ENCODE measurements at places on chromosomes 12 and 14. TPM values are rescaled to one million over a fixed set of nuclear protein-coding genes. Genes with fewer than 3 reads are reported as not detected.
A peak's percentile ranks its signal among the peaks of the same experiment; 100 is the strongest.

C12orf75 gene
- 10.1 TPM for total RNA-seq

REP15 gene
- 0.64 TPM for total RNA-seq

DACT1 gene
- total RNA-seq = not detected

DNA sequence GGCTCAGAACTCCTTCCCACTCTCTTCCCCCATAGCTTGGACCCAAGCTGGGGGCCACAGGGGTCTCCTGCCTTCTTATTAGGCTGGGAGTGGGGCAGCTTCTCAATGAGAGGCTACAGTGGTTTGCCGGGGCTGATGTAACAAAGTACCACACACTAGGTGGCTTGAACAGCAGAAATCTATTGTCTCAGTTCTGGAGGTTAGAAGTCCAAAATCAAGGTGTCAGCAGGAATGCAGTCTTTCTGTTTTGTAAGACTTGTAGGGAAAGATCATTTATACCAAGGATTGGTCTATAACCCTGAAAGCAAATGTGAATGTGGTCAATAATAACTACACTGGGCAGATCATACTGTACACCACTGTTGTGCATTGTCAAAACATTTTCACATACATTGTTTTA is 124.5 kb upstream of the ARHGAP5 start:
- H3K27ac ChIP-seq = no peak overlapping the region
- H3K4me1 ChIP-seq = peaks cover 10% of the 10 kb centered on the region
- no peak overlapping the region for H3K4me3 ChIP-seq
- no peaks in the 10 kb centered on the region for H3K36me3 ChIP-seq
- H3K27me3 ChIP-seq = no peaks in the 10 kb centered on the region

DNA sequence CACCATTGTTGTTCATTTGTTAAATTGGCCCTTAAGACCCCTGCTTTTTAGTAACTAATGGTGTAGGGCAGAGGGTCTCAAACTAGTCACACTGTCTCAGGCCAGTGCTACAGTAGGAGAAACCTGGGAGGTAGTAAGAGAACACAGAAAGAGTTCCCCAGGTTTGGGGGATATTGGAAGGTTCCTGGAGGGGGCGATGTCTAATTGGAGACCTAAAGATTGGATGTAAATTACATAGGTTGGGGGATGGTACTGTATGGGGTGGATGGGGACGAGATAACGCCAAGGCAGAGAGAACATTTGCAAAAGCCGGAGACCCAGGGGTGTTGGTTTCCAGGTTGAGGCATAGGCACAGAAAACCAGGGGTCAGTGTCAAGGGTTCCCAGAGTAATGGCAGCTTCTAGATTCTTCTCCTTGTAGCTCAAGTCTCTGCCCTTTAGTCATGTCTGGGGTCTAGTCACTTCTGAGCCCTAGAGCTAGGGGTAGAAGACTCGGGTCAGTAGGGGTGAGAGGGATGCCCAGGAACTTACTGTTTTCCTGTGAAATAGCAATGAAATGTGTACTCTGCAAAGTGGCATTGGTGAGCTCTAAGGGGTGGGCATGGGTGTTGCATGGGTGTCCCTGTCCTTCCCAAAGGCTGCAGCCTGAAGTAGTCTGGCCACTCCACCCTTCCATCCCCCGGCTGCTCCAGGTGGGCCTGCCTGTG is 21.8 kb downstream of the PLEKHG3 start:
- H3K4me1 ChIP-seq = peaks cover 37% of the 10 kb centered on the region
- H3K27me3 ChIP-seq = no peaks in the 10 kb centered on the region
- peaks cover 6% of the 10 kb centered on the region for H3K36me3 ChIP-seq
- no peak overlapping the region for H3K27ac ChIP-seq

DNA sequence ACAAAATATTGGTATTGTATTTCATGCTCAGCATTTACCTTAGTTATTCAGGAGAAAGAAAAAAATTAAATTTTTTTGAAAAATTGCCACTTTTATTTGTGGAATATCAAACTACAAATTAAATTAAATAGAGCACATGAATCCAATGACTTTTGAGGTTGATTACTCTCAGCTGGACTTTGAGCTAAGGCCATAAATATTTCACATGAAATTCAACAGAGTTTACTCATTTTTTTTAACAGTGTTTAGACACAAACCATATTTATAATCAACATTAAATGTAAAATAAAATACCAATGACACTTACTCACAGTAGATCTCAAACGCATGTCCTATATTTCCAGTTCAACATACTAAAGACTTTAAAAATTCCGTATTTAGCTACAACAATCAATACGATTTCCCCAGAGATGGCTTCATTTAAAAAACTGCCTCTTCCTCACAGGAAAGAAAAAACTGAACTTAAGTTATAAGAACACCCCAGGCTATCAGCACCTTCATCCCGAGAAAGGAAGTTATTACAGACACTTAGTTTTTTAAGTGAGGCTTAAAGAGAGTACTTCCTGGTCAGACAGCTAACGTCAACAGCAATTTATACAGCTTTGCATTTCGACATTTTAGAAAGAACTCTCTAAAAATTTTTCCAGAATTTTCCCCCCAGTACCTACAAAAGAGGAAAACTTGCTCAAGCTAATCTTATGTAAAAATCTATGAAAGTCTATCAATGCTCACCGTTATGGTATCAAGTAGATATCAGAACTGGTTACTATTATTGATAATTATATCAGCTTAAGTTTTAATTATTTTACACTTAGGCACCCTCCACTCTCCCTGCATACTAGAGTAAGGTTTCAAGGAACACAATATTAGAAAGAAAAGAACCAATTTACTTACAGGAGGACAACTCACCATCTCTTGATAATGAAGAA is 13.8 kb downstream of the TAOK3 start:
- H3K4me3 ChIP-seq = no peak overlapping the region
- DNase-seq = no peak
- peaks cover 33% of the 10 kb centered on the region for H3K4me1 ChIP-seq
- no peaks in the 10 kb centered on the region for H3K36me3 ChIP-seq
- no peaks in the 10 kb centered on the region for H3K27me3 ChIP-seq

GRCh38 chr12:6854036-6854435 is 2.1 kb downstream of the USP5 start:
- no peak overlapping the region for H3K4me3 ChIP-seq
- peaks cover 52% of the 10 kb centered on the region for H3K36me3 ChIP-seq
- H3K27ac ChIP-seq = peak overlapping the region; percentile 61

DNA sequence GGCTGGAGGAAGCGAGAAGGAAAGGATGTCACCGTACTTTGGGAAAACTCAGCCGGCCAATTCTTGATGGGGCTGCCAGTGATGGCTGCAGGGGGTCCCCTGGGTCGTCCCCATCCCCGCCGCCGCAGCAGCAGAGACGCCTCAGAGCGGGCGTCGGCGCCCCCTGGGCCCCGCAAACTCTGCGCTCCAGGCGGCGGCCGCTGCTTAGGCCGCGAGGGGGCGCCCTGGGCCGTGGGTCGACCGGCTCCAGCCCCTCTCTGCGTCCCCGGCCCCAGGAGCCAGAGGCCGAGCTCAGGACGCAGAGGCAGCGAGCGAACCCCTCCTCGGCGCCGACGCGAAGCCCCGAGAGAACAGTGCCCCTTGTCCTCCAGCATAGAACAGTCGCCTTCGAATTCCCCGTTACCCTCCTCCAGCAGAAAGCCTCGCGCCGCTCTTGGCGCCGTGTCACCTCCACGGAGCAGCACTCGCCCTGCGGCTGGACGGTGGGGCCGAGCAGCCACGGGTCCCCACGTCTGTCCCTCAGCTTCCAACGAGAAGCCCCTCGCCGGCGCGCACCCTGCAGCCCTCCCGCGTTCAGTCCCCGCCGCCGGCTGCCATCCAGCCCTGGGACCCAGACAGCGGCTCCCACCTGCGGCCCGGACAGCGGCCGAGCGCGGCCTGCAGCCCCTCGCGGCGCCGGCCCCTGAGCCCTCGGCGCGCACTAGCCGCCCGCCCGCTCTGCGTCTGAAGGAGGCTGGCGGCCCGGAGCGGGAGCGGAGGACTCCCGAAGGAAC is 106.6 kb downstream of the PRICKLE1 start:
- peak; percentile 24 for DNase-seq
- H3K36me3 ChIP-seq = no peaks in the 10 kb centered on the region
- peaks cover 7% of the 10 kb centered on the region for H3K4me1 ChIP-seq

- no peaks in the 10 kb centered on the region for H3K4me1 ChIP-seq
- H3K27ac ChIP-seq = no peak overlapping the region
- no peaks in the 10 kb centered on the region for H3K27me3 ChIP-seq
- no peaks in the 10 kb centered on the region for H3K36me3 ChIP-seq
Measured at GRCh38 chr12:58184212-58184611, 242.8 kb downstream of the ATP23 start.
